ENCODE measurements at places on chromosomes 11 and 22.

- H3K27ac ChIP-seq = no peak overlapping the region
- H3K36me3 ChIP-seq = peaks cover 3% of the 10 kb centered on the region
- peaks cover 5% of the 10 kb centered on the region for H3K27me3 ChIP-seq
- H3K4me3 ChIP-seq = no peak overlapping the region
- H3K4me1 ChIP-seq = peaks cover 7% of the 10 kb centered on the region
- no peak for DNase-seq
Observed at GRCh38 chr11:67657300-67657699, 6.8 kb upstream of the ACY3 start.

- no peak overlapping the region for H3K27ac ChIP-seq
- H3K36me3 ChIP-seq = no peaks in the 10 kb centered on the region
- no peaks in the 10 kb centered on the region for H3K4me1 ChIP-seq
Observed at GRCh38 chr22:48939441-48940265, 888.0 kb downstream of the BRD1 start.

DNA sequence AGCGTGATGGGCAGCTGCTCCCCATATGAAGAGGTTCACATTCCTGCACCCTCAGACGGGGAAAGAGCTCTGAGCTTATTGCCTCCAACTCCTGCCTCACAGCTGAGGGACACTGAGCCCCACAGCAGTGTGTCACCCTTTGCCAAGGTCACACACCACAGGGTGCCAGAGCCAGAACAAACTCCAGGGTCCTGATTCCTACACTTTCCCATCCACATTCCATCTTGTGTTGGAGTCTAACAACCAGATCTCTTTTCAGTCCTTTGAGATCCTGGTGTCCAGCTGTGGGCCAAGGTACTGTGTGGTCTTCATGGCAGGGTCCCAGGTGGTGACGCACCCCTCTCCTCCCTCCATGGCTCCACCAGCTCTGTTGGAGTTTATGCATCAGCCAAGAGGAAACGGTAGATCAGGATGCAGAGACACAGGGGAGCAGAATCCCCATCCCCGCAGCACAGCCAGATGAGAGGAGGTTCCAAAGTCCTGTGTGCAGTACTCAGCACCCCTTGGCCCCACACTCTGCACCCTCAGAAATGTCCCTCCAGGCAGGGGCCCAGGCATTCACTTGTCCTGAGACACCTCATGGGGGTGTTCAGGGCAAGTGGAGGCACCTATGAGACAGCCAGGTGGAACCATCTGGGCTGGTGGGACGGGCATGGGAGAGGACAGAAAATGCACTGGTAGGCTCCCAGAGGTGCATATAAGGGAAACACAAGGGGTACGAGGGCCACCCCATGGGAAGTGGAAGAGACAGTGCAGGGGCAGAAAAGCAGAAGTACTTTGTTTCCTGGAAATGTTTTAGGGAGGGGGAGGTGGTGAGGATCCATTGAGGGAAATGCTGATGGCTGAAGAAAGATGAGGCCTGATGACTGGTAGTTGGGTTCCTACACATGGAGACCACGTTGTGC lies 32.6 kb upstream of the GNAZ start:
- DNase-seq = no peak
- peaks cover 18% of the 10 kb centered on the region for H3K27me3 ChIP-seq
- no peak overlapping the region for H3K27ac ChIP-seq
- H3K4me3 ChIP-seq = no peak overlapping the region
- H3K4me1 ChIP-seq = peaks cover 4% of the 10 kb centered on the region

GRCh38 chr22:20750461-20751184 lies 23.3 kb upstream of the SERPIND1 start:
- peaks cover 13% of the 10 kb centered on the region for H3K36me3 ChIP-seq
- no peak overlapping the region for H3K4me3 ChIP-seq
- no peak for DNase-seq
- H3K27ac ChIP-seq = no peak overlapping the region

DNA sequence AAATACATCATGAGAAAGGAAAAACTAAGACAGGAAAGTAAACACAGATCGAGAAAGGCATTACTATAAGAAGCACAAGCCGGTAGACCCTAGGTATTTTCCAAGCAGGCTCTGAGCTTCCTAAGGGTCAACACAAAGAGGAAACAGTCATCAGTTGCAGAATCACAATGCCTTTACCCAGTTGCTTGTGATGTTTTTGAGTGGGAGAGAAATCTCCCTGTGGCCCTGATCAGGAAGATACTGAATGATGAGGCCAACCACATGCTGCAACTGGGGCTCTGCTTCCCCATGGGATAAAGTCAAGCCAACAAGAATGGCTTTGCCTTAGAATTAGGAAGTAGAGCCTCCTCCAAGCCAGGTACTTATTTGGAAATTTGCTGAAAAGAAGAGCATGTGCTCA lies 132.6 kb downstream of the MICAL2 start:
- no peak for DNase-seq
- peaks cover 19% of the 10 kb centered on the region for H3K36me3 ChIP-seq
- no peaks in the 10 kb centered on the region for H3K27me3 ChIP-seq
- H3K27ac ChIP-seq = peak overlapping the region; percentile 82

DNA sequence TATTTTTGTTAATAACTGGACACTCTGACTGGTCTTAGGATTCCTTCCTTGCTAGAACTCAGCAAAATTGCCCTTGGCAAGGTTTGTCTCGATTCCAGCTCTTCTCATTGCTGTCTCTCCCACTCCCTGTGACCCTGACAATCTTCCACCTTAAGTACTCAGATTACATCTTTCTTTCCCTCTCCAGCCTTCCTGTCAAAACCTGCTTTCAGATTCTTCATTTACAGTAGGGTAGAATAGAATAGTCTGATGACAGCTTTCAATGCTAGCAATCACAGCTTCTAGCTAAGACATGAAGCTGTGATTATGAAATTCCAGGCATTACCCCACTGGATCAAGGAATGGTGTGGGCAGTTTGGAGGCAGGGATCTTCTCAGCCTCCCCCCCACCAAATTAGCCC lies 39.2 kb upstream of the LMO2 start:
- DNase-seq = no peak
- peaks cover 2% of the 10 kb centered on the region for H3K36me3 ChIP-seq
- H3K4me3 ChIP-seq = no peak overlapping the region

- no peaks in the 10 kb centered on the region for H3K36me3 ChIP-seq
- H3K27me3 ChIP-seq = peaks cover 11% of the 10 kb centered on the region
- no peak overlapping the region for H3K27ac ChIP-seq
Observed at GRCh38 chr11:13899603-13900002, 62.9 kb upstream of the SPON1 start.

- H3K4me1 ChIP-seq = peaks cover 17% of the 10 kb centered on the region
- DNase-seq = no peak
- H3K27ac ChIP-seq = no peak overlapping the region
- no peaks in the 10 kb centered on the region for H3K27me3 ChIP-seq
- no peak overlapping the region for H3K4me3 ChIP-seq
Observed at GRCh38 chr11:2536440-2536989, 91.7 kb downstream of the KCNQ1 start.

GRCh38 chr22:23496445-23496833 lies 83.7 kb downstream of the IGLL1 start:
- H3K4me3 ChIP-seq = no peak overlapping the region
- no peaks in the 10 kb centered on the region for H3K36me3 ChIP-seq
- H3K27ac ChIP-seq = peak overlapping the region; percentile 80
- DNase-seq = no peak

GRCh38 chr11:69011624-69012091 lies 1.4 kb downstream of the MRGPRF start:
- peaks cover 26% of the 10 kb centered on the region for H3K27me3 ChIP-seq
- H3K4me3 ChIP-seq = no peak overlapping the region
- DNase-seq = no peak

- no peak within 1 kb of the TSS for H3K4me3 ChIP-seq
- no peak for DNase-seq
- peaks cover 7% of the 10 kb centered on the region for H3K36me3 ChIP-seq
- H3K4me1 ChIP-seq = peaks cover 17% of the 10 kb centered on the region
Observed at GRCh38 chr11:104897891-104898684, at the start of gene CASP12. Gene CASP12, minus strand, starts transcription at chr11:104898460.

- no peak overlapping the region for H3K27ac ChIP-seq
- no peak for DNase-seq
- no peak overlapping the region for H3K4me3 ChIP-seq
- H3K4me1 ChIP-seq = no peaks in the 10 kb centered on the region
- H3K36me3 ChIP-seq = no peaks in the 10 kb centered on the region
Observed at GRCh38 chr11:82458761-82459160, 274.9 kb downstream of the FAM181B start.

GRCh38 chr22:35601743-35602615 lies 15.2 kb downstream of the MB start:
- H3K36me3 ChIP-seq = no peaks in the 10 kb centered on the region
- peaks cover 8% of the 10 kb centered on the region for H3K27me3 ChIP-seq
- no peak overlapping the region for H3K27ac ChIP-seq
- peaks cover 8% of the 10 kb centered on the region for H3K4me1 ChIP-seq
- DNase-seq = no peak
- no peak overlapping the region for H3K4me3 ChIP-seq

DNA sequence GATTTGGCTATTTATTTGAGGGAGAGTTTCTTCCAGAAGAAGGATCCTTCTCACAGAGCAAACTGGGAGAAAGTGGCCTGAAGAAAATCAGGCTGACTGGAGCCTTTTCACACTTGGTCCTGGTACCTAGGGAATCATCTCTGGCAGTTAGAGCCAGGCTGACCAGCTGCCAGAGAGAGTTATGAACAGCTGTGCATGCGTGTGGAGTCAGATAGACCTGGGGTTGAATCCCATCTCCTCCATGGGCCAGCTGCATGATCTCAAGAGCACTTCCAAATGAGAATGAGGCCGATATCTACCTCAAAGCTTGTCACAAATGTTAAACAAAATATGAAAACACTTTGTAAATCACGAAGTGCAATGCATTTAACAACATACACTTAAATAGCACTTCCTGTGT lies 390.0 kb downstream of the TENM4 start:
- H3K36me3 ChIP-seq = no peaks in the 10 kb centered on the region
- H3K27me3 ChIP-seq = peaks cover 3% of the 10 kb centered on the region
- H3K4me3 ChIP-seq = no peak overlapping the region

- H3K27ac ChIP-seq = no peak overlapping the region
- DNase-seq = no peak
- no peaks in the 10 kb centered on the region for H3K36me3 ChIP-seq
- no peaks in the 10 kb centered on the region for H3K4me1 ChIP-seq
Observed at GRCh38 chr11:86947541-86947940, 7.7 kb downstream of the FZD4 start.

GRCh38 chr11:64844330-64845128 lies at the start of gene CDC42BPG:
Gene CDC42BPG, minus strand, starts transcription at chr11:64844653. Its CDS starts 84 bp downstream, at chr11:64844569.
- peak within 1 kb of the TSS; percentile 75 for H3K4me3 ChIP-seq
- H3K27ac ChIP-seq = peak within 1 kb of the TSS; percentile 43
- H3K27me3 ChIP-seq = no peaks in the 10 kb centered on the region
- H3K36me3 ChIP-seq = no peaks in the 10 kb centered on the region
- peak; percentile 63 for DNase-seq

DNA sequence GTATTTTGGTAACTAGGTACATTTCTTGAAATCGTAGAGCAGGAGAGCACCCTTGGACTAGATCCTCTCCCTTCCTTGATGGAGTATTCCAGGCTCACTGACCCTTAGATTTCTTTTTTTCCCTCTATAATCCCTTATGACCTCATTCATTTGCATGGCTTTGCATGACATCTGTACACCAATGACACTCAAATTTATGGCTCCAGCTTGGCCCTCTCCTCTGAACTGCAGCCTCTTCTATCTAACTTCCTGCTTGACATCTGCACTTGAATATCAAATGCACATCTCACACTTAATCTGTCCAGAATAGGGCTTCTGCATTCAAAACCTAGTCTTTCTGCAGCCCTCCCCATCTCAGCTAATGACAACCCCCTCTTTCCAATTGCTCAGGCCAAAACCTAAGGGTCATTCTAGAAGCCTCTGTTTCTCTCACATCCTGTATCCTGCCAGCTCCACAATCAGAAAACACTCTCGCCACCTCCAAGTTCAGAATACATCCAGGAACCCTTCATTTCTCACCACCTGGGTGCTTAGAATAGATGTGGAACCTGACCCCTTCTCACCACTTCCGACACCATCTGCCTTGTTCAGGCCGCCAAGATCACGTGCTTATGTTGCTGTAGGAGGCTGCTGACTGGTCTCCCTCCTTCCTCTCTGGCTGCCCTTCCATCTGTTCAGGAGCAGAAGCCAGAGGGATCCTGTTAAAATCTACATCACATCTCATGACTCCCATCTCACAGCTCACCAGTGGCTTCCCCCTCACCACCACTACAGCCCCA lies 138.9 kb upstream of the MTNR1B start:
- no peaks in the 10 kb centered on the region for H3K36me3 ChIP-seq
- no peak overlapping the region for H3K27ac ChIP-seq
- no peak for DNase-seq
- H3K27me3 ChIP-seq = peaks cover 3% of the 10 kb centered on the region
- no peaks in the 10 kb centered on the region for H3K4me1 ChIP-seq

GRCh38 chr11:13928566-13929251 lies 33.8 kb upstream of the SPON1 start:
- DNase-seq = no peak
- H3K36me3 ChIP-seq = peaks cover 34% of the 10 kb centered on the region
- no peak overlapping the region for H3K4me3 ChIP-seq
- no peaks in the 10 kb centered on the region for H3K27me3 ChIP-seq
- no peak overlapping the region for H3K27ac ChIP-seq

- H3K27me3 ChIP-seq = peaks cover 34% of the 10 kb centered on the region
- H3K4me3 ChIP-seq = no peak overlapping the region
- no peak for DNase-seq
- H3K4me1 ChIP-seq = no peaks in the 10 kb centered on the region
- H3K27ac ChIP-seq = no peak overlapping the region
- H3K36me3 ChIP-seq = no peaks in the 10 kb centered on the region
Observed at GRCh38 chr22:43370036-43370435, 26.9 kb upstream of the SCUBE1 start.

GRCh38 chr11:78202733-78203167 lies 14.0 kb downstream of the USP35 start:
- peaks cover 33% of the 10 kb centered on the region for H3K36me3 ChIP-seq
- H3K27me3 ChIP-seq = no peaks in the 10 kb centered on the region
- DNase-seq = peak; percentile 74
- peak overlapping the region; percentile 94 for H3K27ac ChIP-seq

- DNase-seq = no peak
- H3K27me3 ChIP-seq = no peaks in the 10 kb centered on the region
- H3K36me3 ChIP-seq = peaks cover 60% of the 10 kb centered on the region
- peaks cover 2% of the 10 kb centered on the region for H3K4me1 ChIP-seq
- peak overlapping the region; percentile 55 for H3K27ac ChIP-seq
Observed at GRCh38 chr22:35434061-35434710, 34.2 kb downstream of the MCM5 start.

DNA sequence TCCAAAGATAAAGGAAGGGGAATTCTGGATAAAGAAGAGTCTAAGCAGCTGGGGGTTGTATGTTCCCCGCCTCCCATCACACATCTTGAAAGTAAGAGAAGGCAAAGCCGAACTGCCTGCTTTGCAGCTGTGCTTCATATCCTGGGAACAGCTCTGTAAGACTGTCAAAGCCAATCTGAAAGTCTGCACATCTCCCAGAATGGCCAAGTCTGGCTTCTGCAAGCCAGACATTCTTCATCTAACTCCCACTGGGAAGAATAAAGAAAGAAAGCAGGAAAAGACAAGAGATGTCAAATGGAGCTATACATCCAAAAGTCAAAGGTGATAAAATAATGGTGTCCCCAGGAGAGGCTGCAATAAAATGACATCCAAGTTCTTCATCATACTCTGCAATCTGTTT lies 15.4 kb downstream of the MORC2 start:
- H3K36me3 ChIP-seq = peaks cover 52% of the 10 kb centered on the region
- H3K4me1 ChIP-seq = peaks cover 45% of the 10 kb centered on the region
- H3K27ac ChIP-seq = no peak overlapping the region
- no peaks in the 10 kb centered on the region for H3K27me3 ChIP-seq
